Hindlimb muscle (tissue), 1 donor: ENCODE measurements at places on chromosomes 2 and 18.

DNA sequence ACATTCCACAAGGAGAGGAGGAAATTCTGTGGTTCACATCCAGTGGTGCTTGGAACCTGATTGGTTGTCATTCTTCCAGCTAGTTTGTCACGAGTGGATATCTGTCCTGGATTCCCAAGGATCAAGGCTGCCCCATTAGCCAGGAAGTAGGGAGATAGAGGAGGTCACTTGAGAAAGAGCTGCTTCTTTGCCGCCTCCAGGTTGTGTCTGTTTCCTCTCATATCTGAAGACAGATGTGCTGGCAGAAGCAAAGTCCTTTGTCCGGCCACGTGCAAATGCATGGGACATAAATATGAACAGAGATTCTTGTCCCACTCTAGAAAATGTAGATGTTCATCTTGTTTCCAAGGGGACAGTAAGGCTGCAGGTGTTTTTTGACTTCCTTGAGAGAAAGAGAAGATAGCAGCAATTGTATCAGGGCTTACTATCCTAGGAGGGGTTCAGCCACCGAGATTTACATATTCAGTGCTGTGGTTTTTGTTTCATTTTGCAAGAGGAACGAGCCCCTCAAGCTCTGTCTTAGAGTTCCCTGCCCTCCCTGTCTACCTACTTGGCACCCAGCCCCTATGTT is 174.4 kb downstream of the RPIA start:
- no peak for DNase-seq

DNA sequence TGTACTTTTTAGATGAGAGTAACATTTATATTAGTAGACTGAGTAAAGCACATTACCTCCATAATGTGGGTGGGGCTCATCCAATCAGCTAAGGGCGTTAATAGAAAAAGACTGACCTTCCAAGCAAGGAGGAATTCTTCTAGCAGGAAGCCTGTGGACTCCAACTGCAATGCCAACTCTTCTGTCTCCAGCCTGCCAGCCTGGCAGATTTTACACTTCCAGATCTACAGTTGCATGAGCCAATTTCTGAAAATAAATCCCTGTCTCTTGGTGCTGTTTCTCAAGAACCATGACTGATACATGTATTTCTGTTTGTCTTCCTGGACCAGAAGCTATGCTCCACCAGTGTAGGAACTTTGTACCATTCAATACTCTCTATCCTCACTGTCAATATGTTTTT is 69.0 kb upstream of the LMAN1 start:
- DNase-seq: no peak

- DNase-seq: no peak
These were observed 35.7 kb upstream of the TRAPPC8 start for GRCh38 chr18:31978616-31979015.

DNA sequence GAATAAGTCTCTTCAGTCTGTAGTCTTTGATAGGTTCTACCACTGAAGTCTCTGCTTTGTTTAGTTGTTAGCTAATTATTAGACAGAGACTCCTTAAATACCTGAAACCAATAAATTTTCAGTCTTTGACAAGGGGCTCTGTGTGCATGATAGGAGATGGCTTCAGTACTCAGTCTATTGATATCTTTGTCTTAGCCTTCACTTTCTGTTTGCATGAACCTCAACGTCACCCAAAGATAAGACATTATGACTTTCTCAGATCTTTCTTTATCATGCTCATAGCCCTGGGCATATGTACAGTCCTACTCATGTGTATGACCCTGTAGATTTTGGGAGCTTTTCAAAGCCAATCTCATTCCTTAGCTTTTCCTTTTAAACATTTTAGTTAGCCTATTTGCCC is 183.5 kb upstream of the GCFC2 start:
- no peak for DNase-seq

GRCh38 chr18:42310956-42311355 is 355.9 kb downstream of the PIK3C3 start:
- DNase-seq: no peak

GRCh38 chr2:173221937-173222594 is 132.6 kb upstream of the CDCA7 start:
- DNase-seq: no peak

DNA sequence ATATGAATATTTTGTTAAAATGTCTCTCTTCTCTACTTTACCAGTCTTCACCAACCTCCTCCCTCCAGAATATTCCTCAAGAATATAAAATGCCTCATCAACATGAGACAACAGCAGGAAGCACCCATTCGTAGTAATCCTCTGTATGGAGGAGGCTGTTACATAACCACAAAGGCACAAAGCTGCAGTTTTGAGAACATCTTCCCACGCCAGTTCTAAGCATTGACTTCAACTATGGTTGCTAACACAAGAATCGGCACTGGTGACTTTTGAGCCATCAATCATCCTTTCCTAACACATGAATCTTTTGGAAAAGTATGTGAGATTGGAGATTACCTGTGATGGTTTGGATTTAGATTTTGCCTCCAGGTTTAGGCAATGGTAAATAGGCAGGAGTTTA is 54.9 kb upstream of the CYP1B1 start:
- no peak for DNase-seq

DNA sequence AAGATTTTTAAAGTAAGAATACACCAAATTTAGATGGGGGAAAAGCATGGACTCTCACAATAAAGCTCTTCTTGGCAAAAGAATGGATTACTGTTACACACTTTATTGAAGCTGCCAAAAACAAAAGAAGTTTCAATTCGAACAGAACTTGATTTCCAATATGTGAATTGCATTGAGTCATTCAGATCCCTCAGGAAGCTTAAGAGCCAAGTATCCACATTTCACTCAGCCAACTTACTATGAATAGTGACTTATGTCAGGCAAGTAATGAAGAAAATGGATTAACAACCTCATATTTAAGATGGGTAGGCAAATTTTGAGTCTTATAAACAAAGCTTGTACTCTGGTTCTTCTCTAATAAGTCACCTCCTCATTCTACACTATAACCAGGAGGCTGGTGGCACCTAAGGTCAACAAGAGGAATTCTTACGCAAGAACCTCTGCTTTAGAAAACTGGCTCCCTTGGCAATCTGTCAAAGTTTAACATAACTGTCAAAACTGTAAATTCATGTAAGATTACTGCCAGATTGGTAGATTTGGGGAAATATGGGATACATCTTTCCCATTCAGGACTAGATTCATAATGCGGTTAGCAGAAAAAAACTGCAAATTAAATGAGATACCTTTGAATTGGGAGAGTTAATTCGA is 6.0 kb downstream of the HADHA start:
- no peak for DNase-seq

- DNase-seq: no peak
These were observed 247.6 kb upstream of the TNP1 start for GRCh38 chr2:217107480-217107879.

DNA sequence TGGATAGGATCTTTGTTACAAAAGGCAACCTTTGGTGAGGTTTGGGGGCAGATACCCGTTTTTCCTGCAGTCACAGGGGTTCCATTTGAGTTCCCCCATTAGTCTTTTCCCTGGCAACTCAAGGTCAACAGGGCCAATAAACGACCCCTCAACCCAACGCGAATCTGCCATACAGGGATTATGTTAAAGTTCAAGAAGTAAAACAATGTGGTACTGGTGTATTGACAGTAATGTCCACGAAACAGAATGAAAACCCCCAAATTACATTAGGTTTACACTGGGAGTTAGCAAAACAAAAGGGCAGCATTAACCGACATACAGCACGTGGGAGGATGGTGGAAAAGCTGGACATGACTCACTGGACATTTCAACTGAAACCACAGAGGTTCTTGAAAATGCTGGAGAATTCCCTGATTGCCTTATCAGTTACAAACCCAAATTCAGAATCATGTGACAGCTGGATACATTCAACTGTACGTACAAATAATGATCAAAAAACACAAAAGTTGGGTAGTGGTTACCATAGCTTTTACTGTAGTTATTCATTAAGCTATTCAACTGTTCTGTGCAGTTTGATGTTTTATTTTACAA is 4.9 kb upstream of the IMP4 start:
- DNase-seq: no peak

- no peak for DNase-seq
These were observed 52.7 kb upstream of the SCYGR2 start for GRCh38 chr2:227545990-227546389.

- no peak for DNase-seq
These were observed 29.9 kb upstream of the NT5DC4 start for GRCh38 chr2:112690853-112691401.

GRCh38 chr2:4715065-4715464 is 977.1 kb upstream of the SOX11 start:
- no peak for DNase-seq
